ENCODE measurements at places on chromosomes 4 and X.

- no peak for DNase-seq
These were observed 133.6 kb upstream of the FAM9C start for GRCh38 chrX:13177921-13178566.

DNA sequence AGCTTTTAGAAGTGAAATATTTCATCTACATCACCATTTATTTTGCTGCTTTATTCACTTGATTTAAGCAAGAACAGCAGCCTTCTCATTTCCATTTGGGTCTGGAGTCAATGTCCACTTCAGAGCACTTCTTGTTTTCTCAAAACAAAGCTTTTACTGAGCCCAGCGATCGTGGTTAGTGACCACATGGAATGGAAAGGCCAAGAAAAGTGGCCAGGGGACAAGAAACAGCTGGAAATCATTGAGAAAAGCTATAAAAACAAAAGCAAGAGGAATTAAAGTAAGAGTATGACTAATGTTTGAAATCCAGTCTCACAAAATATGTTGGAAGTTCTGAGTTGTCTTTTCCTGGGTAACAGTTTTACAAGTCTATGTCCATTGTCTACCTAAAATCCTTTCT, 328.4 kb upstream of the INTU start:
- DNase-seq: peak; percentile 69

- peak; percentile 32 for DNase-seq
These were observed 30.6 kb upstream of the NSUN7 start for GRCh38 chr4:40719008-40719623.

DNA sequence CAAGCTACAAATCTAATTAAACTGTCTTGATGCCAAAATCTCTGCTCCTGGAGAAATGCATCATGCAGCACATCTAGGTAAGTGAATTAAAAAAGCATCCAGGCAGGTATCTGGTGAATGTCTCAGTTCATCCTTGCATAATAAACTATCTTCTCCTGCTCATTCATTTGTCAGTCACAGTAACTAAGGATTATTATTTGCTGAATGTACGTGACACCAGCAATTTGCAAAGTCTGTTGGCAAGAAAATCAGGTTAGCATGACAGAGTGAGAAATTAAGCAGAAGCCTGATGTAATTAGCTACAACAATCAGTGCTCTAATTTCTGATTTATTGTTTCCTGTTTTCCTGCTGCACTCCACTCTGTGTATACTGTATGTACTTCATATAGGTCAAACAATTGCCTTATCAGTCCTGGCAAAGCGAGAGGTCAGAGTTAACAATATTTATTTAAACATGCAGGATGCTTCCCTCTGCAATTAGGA, 213.6 kb downstream of the FBXO8 start:
- DNase-seq: no peak

- no peak for DNase-seq
These were observed 292.0 kb downstream of the DTHD1 start for GRCh38 chr4:36573441-36573840.

GRCh38 chr4:138959097-138959815, 56.3 kb upstream of the NOCT start:
- DNase-seq: no peak

DNA sequence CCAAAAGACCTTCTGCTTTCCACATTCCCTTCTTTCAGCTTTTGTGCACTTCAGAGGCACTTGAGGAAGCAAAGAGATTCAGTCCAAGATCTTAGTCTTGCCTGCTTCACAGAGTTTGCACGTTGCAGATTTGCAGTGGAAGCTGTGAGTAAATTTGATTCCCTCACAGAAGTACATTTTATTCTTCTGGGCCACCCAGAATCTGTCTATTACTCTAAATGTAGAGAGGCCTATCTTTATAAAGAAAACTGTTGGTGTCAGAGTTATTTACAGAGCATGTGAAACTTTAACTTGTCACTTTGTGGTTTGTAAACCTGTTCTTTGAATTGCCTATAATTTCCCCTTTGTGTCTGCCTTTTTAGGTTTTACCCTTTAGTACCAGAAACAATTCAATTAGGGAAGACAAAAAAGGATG, 15.5 kb downstream of the SPRY1 start:
- DNase-seq: no peak

DNA sequence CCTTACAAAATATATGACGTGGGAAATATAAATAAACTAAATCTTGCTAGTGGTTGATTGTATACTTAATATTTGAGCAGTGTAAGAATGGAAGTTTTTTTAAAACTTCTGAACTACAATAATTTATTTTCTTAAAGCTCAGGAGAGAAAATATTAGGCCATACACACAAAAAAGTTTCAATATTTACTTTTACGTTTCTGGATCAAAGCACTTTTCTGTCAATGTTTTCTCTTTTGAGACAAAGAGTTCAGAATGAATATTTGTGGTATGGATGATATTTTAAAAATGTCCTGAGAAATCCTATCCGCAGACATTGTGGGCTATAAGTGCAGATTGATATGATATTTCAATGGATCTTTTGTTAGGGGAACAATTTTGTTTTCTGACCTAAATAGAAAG, 109.9 kb downstream of the TLL1 start:
- DNase-seq: no peak

- no peak for DNase-seq
These were observed 23.9 kb upstream of the TMSB4X start for GRCh38 chrX:12950851-12951594.

DNA sequence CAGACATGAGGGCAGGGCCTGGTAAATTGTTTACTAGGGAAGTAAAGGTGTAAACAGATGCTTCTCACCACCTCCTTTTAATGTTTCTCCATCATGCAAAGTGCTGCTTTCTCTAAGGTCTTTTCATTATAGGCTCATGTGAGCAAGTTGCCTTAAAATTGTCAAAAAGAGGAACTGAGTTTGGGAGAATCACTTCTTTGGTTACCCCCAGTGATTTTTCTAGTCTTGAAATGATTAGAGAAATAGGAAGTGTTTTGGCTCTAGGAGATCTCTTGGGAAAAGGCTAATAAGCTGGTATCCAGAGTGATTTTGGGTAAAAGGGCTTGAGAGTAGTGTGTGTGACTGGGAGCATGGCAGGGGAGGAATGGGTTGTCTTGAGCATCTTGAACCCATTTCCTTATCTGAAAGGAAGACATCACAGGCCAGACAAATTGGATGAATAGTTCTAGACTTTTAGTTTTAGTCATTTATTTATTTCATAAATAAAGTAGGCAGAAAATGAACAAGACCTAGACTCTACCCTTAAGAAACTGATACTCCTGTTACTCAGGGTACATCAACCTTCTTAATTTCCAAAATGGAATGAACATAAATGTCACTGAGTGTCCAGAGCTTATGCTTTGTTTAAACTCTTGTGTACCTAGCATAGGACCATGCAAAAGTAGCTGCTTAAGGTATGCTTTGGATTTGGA, 14.2 kb downstream of the GRPR start:
- no peak for DNase-seq

GRCh38 chr4:20297261-20297660, 45.6 kb downstream of the SLIT2 start:
- DNase-seq: no peak

DNA sequence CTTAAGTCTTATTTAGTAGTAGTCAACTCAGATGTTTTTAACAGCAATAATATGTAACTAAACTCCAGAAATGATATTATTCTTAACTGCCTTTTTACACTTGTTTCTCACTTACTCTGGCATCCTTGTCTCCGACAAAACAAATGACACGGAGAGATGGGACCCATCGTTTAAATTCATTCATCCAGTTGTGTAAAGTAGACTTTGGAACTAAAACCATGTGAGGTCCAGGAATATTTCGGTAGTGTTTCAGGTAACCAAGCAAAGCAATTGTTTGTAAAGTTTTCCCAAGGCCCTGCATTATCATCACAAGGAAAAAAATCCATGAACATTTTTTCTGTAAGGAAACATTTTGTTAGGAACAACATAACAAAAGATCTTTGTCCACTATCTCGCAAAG, 11.6 kb downstream of the SMARCA1 start:
- DNase-seq: no peak

DNA sequence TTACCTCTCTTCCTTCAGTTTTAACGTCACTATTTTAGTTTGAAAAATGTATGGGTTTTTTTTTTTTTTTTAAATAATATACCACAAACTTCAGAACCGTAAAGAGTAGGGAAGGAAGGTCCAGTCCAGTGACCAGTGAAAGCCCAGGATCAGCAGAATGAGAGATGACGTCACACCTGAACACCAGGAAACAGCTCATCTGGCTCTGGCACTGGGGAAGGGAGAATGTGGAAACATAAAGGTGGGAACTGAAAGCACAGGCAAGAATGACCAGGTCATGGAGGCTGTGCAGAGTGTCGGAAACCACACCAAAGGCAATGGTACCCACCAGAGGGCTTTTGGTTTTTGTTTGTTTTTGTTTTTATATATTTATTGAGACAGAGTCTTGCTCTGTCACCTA, 141.2 kb downstream of the DHX15 start:
- DNase-seq: no peak
